ENCODE measurements at places on chromosomes 5 and 9.
A peak's percentile ranks its signal among the peaks of the same experiment; 100 is the strongest.

DNA sequence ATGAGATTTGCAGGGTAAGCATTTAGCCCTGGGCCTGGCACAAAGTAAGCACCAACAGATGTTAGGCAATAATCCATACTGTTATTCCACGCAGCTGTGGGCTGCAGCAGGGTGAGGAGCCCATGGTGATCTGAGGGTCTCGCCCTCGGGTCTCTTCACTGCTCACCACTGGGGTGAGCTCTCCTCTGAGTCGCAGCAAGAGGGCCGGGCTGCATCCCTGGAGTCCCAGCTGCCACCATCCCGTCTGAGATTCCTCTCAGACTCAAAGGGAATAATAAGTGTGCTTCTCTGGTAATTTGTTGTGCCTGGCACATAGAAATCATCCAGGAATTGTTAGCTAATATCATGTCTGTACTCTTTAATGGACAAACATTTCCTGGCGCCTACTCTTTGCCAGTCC, 6.9 kb downstream of the NKX2-5 start:
- DNase-seq: no peak

DNA sequence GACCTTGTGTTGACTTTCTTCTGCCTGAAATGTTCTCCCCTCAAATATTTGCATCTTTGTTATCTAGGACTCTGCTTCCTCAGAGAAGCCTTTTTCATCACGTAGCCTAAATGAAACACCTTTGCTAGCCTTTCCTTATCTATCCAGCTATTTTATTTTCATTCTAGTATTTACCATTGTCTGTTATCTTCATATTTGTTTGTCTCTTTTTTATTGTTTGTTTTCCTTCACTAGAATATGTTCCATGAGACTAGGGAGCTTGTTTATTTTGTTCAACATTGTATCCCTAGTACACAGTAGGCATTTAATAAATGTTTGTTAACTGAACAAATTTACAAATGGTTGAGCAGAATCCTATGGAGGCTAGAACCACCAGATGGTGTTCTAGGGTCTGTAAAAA, 178.0 kb downstream of the NPR3 start:
- no peak for DNase-seq

DNA sequence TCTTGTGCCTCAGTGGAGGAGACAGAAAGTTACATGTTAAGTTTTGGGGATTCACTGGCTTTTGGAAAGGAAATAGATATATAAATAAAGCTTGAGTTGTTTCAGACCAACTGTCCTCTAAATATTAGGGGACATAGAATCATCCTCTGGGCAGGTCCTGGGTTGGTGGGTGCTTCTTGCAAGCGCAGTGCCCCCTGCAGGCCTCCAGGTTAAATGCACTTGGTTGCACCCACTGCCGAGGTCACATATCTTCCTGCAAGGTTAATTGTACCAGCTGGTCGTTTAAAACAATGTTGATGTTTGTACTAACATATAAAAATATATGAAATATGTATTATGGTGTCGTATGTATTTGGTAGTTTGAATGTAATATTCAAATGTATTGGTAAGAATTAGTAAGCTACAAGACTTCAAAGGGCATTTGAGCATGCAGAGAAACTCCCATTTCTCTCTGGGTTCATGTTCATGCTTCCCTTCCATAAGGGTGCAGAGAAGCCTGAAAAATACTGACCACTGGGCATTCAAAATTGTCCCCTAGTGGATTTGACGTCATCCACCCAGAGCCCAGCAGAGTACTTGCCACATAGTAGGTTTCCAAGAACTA, 87.0 kb downstream of the ZNF618 start:
- no peak for DNase-seq

GRCh38 chr9:89789922-89790510, 185.2 kb downstream of the GADD45G start:
- no peak for DNase-seq

DNA sequence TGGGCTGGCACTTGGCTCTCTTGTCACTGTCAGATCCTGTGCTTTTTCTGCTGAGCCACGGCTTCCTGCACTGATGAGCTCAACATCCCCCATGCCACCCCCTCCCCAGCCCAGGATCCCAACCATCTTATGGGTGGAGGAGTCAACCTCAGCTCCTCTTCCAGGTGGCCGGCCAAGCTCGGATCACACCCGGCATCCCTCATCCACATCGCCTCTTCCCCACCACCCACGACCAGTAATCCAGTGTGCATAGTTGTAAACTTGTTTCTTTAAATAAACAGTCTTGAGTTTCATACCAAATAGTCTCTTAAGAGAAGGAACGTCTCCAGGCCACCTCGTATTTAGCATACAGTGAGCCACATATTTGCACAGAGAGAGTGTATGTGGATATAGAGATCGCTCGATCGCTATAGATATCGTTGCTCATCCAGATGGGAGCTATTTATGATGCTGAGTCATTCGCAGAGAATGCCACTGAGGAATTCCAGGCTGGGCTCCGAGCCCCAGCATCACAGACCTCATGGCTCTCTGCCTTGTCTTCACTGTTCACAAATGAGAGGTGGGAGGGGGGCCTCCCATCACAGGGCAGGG, 61.8 kb upstream of the CPLX2 start:
- DNase-seq: no peak

DNA sequence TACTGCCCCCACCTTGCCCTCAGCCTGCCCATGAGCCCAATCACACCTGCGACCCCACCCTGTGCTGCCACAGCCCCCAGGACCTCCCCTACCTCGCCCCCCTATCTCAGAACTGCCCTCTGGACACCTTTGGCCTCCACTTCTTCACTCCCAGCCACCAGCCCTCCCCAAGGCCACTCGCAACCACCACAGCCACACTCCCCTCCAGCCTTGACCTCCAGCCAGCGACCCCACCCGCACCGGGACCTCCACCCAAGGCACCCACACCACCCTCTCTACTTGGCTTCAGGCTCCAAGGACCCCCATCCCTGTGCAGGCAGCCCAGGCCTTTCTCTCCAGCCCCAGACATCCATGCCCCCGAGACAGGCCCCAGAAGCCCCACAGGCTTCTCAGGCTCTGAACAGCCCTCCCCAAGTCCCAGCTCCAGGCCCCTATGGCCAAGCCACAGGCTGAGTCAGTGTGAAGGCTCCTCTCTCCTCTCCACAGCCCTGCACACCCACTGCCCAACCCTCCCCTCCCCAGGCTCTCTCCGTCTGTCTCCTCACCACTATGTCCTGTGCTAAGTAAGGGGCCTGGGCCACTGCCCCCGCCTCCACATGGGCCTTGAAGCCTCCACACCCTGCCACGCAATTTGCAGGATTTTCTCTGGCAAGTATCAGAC, 2.0 kb downstream of the AK1 start:
- DNase-seq: no peak

DNA sequence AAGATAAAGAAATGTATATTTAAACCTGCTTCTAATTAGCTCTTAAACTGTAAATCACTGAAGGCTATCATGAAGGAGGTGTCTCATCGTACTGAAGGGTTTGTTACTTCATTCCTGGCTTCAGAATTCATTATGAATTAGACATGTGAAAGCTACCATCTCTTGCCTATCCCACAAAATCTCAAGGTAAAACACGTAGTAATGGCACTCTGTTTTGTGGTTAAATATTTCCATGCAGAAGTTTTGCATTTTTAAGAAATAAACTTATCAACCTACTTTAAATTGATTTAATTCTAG, 490.7 kb upstream of the NUDT12 start:
- no peak for DNase-seq

- DNase-seq: no peak
Observed at GRCh38 chr9:15513335-15513734, 2.6 kb upstream of the PSIP1 start.

DNA sequence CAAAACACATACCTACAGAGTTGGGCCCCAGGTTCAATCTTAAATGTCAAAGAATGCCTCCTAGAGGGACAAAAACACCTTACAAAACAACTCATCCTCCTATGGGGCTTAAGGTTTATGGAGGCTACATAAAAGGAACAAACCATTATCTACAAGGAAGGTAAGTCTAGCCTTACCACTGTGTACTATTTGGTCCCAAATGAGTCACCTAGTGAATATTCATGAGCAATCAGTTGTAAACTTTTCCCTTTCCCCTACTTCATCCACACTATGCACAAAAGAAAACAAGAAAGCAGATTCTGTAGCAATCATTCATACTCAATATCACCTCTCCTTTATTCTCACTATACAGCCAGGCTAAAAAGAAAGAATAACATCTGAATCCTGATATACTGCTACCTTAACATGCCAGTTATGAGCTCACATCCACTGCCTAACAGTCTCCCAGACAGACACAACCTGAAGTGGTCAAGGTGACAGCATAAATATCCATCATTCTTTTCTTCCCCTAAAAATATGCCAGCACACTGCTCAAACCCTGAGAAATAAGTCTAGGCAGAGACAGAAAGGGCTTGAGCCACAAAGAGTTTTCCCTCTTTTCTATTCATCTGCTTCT, 6.2 kb downstream of the OXCT1 start:
- DNase-seq: no peak

GRCh38 chr9:76654575-76654974, 109.7 kb upstream of the PCA3 start:
- no peak for DNase-seq

GRCh38 chr5:115079924-115080623, 89.6 kb downstream of the TRIM36 start:
- no peak for DNase-seq

DNA sequence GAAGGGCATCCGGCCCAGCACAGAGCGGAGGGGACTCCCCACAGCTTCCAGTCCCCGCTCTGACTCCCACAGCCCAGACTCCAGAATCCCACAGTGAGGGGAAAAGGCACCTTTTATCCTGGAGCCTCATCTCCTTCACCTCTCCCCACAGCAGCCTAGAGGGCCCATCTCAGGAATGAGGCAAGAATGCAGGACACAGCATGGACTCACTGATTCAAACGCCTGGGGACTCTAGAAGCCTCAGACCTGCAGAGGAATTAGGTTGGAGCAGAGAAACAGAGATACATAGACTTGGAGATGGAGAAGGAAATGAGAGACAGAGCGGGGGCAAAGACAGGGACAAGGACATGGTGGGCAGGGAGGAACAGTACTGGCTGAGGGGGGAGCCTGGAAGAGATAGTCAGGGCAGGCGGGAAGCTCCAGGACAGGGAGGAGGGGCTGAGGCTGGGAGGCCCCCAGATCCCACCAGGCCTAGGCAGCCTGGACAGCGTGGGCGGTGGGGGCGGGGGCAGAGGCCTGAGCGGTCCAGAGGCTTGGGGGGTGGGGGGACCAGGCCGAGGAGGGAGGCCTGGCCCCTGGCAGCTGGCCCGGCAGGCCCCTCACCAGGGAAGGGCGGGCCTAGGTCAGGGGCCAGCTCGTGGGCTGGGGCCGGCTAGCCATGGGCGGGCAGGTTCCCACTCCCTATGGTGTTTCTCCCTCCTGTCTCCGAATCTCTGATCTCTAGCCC, 15.8 kb downstream of the CNTFR start:
- no peak for DNase-seq

DNA sequence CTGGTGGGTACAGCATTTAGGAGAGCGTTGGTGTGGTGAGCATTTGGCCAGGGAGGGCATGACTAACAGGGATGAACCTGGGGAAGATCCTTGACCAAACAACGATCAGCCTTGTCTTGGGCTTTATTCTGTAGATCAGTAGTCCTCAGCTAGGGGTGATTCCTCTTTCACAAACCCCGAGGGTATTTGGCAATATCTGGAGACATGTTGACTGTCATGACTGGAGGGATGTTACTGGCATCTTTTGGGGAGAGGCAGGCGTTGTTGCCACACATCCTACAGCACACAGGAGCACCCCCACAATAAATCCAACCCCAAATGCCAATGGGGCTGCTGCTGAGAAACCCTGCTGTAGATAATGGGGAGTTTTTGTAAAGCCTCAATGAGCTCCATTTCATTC, 43.9 kb downstream of the OSTF1 start:
- no peak for DNase-seq

GRCh38 chr5:36692791-36693763, 86.7 kb downstream of the SLC1A3 start:
- DNase-seq: peak; percentile 2

DNA sequence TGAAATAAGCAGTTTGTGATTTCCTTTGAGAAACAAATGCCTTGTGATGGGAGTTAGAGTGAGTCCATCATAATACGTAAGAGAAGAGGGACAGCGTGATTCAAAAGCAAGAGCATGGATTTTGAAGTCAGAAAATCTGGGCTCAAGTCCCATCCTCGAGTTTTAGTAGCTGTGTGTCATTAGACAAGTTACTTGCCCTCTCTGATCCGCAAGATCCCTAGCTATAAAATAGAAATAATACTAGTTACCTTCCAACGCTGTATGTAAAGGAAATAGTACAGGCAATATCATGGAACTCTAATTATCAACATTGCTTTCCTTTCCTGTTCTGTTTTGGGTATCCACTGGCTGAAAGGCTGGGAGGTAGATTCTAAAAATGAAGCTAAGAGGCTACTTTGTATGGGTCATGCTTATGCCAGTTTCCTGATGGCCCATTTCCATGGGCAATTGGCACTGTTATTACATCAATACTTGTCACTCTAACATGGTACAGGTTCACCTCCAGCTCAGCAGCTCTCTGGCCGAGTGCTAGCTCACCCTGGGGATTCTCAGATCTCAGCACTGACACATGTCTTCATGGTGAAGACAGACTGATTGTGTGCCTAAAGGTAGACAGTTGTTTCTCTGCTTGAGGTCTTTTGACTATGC, 241.7 kb upstream of the KLF4 start:
- DNase-seq: no peak

DNA sequence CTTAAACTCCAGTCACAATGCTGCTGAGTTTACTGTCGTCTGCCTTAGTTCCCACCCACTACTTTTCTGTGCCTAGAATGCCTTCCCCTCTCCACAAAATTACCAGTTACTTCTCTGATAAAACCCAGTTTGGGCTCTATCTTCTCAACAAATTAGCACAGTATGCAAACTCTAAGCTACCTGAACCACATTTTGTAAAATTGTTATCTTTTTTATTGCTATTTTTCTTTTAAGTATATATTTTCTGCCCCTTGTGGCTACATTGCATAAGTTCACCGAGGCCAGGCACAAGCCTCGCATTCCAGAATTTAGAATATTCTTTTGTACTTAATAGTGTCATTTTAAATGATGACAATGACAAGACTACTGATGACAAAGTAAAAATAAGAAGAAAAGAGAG, 60.0 kb downstream of the POU5F2 start:
- no peak for DNase-seq

- DNase-seq: no peak
Observed at GRCh38 chr9:97041898-97042297, 3.0 kb upstream of the CTSV start.

DNA sequence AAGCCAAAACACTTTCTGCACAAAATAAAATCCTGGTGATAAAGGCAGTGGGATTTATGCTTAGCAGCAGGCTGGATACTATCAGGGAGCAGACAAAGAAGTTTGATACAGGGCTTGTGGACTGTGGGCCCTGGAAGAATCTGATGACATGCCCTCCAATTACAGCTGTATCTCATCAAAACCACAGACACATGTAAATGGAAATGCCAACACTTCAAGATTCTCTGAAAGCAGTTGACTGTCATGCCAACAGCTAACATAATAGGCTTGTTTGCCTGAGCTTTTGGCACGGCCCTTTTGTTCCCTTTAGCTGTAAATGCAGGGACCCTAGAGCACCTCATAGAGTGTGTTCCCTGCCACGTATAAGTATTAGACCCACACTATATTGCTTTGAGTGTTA, 114.4 kb downstream of the STK32A start:
- DNase-seq: no peak
